Activated CD8-positive, alpha-beta memory T cell treated with anti-CD3 and anti-CD28 coated beads for 1 hour (primary cell): ENCODE measurements at places on chromosomes 4 and X.
A peak's percentile ranks its signal among the peaks of the same experiment; 100 is the strongest.

DNA sequence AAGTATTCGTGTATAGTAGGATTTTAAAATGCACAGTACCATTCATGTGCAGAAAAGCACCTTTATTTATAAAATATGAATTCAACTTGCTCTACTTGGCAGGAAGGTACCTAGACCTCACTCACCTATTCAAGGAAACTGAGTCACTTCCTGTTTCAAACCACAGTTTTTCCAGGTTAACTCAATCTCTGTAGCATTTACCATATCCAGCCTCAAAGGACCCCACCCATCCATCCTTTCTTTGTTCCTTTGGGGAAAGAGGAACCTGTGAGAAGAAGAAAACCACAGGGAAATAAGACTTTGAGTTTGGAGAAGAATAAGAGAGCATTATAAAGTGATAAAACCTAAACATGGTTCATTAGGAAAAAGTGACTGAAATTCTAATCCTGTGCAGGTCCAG lies 250.7 kb downstream of the CBR4 start:
- DNase-seq: no peak

- DNase-seq: no peak
Measured at GRCh38 chr4:3130201-3130600, 55.7 kb downstream of the HTT start.

DNA sequence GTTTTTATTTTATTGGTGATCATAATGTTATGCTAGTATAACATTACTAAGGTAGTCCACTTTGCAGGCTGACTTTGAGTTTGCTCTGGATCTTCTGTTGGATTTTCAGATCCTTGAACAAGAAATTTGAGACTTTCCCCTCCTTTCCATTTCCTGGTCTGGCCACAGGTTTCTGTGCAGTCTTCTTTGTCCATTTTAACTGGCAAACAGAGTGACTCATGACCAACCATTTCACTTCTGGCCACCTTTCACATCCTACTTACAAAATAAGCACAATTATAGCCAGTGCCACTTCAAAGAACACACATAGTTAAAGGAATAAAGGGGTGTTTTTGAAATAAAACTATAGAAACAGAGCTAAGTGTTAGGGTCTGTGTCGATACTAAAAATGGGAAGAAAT lies 8.4 kb downstream of the ANK2 start:
- DNase-seq: no peak

GRCh38 chr4:76175336-76175735 lies 27.1 kb upstream of the NUP54 start:
- DNase-seq: no peak

DNA sequence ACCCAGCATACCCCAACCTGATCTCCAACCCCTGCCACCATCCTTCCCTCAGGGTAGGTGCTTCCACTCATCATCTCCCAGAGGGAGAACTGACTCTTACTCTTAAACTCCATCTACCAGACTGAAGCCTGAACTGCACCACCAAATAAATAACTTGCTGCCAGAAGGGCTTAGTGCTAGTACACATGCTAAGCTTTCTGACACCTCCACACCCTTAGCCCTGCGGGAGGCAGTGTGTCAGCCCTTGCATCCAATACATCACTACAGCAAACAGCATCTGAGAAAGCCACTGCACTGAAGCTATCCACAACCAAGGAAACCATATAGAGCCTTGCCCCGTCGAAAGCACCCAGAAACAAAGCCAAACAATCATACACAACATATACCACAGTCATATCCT lies 68.6 kb upstream of the MCF2 start:
- no peak for DNase-seq

DNA sequence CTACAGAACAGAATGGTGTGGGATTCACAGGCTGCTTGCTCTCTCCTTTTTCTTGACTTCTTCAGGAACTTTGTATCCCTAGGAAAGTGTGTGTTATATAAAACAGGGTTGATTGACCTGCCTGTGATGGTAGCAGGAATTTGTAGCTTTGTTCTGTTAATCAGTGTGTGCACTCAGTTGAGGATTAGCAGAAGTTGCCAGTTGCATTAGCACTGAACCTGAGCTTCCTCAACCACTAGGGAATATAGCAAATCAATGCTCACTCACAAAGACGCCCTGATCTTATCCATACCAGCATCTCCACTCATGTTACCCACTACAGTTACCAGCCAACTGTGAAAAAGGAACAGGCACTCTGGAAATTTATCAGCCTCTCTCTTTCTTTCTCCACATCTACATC lies 319.1 kb upstream of the EMCN start:
- DNase-seq: no peak

DNA sequence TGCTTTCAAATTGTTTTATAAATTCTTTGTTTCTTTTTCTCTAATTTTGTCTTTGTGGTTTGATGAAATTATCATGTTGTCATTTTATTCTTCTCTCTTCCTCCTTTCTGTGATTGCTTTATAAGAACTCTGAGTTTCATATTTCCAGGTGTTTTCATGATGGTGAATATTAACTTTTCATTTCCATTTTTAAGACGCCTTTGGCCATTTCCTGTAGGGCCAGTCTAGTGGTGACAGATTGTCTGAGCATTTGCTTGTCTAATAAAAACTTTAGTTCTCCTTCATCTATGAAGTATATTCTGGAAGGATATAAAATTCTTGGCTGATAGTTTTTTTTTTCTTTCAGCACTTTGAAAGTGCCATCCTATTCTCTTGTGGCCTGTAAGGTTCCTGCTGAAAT lies 128.1 kb downstream of the FAM13A start:
- DNase-seq: no peak

DNA sequence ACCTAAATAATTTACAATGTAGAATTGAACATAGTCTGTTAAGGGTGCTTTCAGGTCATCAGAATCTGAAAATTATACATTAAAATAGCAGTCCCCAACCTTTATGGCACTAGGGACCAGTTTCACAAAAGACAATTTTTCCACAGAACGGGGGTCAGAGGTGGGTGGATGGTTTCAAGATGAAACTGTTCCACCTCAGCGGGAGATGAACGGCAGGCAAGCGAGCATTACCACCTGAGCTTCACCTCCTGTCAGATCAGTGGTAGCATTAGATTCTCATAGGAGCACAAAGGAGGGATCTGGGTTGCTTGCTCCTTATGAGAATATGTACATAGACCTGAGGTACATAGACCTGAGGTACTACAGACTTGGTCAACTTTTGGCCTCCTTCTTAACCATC lies 29.0 kb downstream of the LRBA start:
- no peak for DNase-seq

GRCh38 chr4:7052923-7053715 lies 9.9 kb downstream of the TADA2B start:
- DNase-seq: no peak

DNA sequence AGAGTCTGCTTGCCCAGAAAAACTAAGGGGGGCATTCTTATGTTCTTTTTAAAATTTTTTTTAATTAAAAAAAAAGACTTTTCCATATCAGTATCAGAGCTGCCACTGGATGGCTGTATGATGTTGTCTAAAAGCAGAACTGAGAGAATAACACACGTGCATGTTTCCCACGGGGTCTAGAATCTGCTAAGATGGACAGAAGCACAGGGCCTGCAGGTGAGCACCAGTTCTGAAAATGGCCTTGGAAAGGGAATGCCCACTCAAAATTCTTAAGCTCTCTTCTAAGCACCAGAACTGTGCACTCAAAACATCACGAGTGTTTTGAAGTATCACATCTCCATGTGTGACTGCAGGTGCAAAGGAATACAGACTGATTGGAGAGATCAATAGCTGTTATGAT lies 61.1 kb downstream of the ARAP2 start:
- DNase-seq: no peak

DNA sequence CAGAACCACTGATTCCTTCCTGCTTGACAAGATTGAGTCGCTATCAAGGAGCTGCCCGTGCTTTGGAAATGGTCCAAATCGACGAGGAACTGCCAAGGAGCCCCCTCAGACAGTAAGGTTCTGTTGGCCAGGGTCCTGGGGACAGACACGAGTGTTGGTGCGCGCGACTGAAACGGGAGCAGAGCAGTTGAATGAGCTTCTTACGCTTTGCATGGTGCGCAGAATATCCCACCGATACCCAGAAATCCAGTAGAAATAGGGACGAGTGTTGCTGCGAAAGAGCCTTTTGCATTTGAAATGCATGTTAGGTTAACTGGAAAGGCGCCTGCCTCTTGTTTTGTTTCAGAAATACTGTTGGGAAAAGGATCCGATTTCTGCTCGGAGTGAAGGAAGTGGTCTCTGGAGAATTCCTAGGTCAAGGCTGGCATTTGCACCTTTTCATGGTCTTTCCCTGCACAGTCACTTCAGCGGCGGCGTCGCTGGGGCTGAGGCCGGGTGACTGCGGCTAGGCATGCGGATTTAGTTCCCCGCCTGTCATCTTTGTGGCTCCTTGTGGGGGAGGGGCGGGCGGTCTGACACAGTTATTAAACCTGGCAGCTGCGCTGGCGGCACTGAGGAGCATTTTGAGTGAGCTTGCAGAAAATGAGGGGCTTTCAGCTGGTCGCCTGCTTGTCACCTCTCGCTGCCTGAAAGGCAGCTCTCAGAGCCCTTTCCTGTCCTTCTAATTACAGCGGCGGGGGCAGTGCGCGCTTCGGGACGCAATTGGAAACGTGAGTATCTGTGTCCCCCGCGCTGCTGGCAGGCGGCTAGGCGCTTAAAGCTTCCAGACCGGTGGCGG lies 51.5 kb upstream of the TRIM2 start:
- DNase-seq: peak; percentile 13

GRCh38 chr4:153081006-153081580 lies 123.2 kb upstream of the TRIM2 start:
- no peak for DNase-seq

DNA sequence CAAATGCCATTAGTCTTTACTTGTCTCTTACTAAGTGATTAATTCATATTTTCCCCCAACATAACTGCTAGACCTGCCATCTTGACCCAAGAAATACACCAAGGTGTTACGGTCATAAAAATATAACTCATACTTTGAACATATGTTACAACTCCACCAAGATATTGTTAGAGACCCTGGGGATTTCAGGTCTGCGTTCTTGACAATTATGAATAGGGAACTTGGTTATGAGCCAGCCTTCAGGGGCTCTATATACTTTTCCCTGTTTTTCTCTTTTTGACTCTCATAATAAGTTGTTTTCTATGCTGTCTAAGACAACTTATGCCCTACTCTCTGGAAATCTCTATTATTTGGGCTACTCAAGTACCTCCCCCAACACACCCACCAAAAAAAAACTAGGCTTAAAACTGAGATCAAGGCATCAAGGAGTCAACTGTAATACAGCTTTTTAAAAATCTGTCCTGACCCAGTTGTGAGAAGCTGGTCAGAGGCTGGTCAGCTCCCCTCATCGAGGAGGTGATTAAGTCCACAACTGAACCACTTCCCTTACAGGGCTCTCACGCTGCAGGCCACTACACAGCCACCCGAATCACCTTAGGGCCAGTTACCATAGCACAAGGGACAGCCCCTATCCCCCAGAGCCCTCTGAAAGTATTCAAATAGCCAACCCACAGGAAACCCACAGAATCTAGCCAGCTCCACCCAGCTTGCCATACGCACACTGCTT lies 10.5 kb upstream of the TLR3 start:
- DNase-seq: no peak

DNA sequence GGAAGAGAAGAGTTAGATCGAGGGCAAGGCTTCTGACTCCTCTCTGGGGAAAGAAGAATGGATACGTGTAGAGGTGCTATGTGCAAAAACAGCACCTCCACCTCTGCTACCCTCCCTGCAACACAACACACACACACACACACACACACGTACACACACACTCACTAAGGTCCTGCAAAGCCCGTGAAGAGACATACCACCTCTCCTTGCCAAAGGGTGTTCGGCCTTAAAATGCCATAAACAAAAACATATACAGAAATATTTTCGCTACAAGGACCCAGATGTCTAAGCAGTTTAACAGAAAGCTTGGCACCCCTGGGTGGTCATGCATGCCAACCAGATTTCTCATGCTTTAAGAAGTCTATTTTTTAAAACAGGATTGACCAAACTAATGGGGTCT lies 1.5 kb downstream of the TIFA start:
- DNase-seq: no peak

GRCh38 chrX:28880136-28880535 lies 292.9 kb downstream of the IL1RAPL1 start:
- no peak for DNase-seq

- no peak for DNase-seq
Measured at GRCh38 chrX:21375708-21376009, 1.4 kb downstream of the CNKSR2 start.

DNA sequence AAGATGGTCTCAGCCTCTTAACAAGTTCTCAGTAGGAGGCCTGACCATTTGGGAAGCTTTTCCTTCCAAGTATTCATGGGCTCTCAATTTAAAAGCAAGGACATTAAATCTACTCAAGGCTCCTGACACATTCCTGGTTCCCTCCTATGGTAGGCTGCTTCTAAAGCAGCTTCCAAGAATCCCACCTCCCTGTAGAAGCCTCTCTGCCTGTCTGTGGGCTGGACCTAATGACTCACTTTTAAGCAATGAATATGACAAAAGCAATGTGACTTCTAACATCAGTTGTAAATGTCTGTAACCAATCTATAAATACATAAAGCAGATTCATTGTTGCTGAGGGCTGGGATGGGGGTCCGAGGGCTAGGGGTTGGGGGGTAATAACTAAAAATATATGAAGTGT lies 99.5 kb upstream of the FAM9B start:
- DNase-seq: no peak
